ENCODE measurements at places on chromosomes 1 and 21.

- no peak for DNase-seq
Measured at GRCh38 chr21:15421441-15421881, 308.3 kb upstream of the USP25 start.

GRCh38 chr1:188270497-188270896 is 1441.7 kb downstream of the PLA2G4A start:
- DNase-seq: no peak

- DNase-seq: no peak
Measured at GRCh38 chr1:82934074-82934473, 1064.9 kb downstream of the TTLL7 start.

- no peak for DNase-seq
Measured at GRCh38 chr1:117669572-117669971, 63.7 kb downstream of the TENT5C start.

DNA sequence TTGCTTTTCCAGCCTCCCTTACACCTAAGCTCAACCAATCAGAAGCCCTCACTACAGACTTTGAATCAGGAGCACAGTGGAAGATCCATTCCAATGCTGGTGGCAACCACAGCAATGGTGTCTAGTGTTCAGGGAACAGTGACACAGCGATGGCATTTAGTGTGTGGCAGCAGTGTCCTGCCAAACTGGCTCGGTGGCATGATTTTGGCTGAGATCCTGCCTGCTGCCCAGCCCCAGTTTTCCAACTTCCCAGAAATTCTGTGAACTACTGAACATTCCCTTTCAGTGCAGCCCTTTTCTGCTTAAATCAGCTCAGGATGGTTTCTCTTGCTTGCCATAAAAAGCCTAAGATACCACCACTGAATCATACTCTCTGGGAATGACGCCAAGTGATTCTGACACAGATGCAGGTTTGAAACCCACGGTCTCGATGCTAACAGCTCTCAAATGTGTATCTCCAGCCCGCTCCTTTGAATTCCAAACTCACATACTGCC is 8.8 kb downstream of the ASAP3 start:
- no peak for DNase-seq

DNA sequence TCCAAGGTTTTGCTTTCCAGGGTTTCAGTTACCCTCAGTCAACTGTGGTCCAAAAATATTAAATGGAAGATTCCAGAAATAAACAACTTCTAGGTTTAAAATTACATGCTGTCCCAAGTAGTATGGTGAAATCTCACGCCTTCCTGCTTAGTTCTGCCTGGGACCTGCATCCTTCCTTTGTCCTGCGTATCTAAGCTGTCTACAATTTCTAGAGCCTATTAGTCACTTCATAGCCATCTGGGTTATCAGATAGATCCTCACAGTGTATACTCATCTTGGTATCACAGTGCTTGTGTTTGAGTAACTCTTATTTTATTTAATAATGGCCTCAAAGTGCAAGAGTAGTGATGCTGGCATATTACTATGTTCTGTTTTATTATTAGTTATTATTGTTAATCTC is 157.7 kb downstream of the ROR1 start:
- no peak for DNase-seq

- DNase-seq: no peak
Measured at GRCh38 chr1:220708936-220709801, 19.0 kb downstream of the C1orf115 start.

GRCh38 chr1:173355281-173356031 is 121.7 kb upstream of the PRDX6 start:
- no peak for DNase-seq

DNA sequence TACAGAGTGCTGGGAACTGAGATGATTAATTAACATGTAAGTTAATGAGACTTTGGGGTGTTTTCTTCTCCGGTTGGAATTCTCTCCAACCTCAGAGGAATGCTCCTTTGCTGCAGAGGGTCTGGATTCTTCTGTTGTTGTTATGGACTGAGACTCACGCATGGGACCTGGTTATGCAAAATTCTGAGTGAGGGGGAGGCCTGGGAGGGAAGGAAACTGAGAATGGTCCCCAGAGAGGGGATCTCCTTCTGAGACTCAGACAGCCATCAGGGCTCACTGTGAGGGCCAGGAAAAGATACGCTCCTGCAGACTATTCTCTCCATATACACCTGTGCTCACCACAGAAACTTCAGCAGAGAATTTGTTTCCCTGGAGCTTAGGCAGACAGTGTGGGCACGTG is 56.3 kb downstream of the HTR6 start:
- DNase-seq: no peak

- no peak for DNase-seq
Measured at GRCh38 chr1:235176486-235176885, 15.4 kb upstream of the RBM34 start.

- DNase-seq: no peak
Measured at GRCh38 chr1:117780687-117781475, 148.5 kb downstream of the GDAP2 start.

DNA sequence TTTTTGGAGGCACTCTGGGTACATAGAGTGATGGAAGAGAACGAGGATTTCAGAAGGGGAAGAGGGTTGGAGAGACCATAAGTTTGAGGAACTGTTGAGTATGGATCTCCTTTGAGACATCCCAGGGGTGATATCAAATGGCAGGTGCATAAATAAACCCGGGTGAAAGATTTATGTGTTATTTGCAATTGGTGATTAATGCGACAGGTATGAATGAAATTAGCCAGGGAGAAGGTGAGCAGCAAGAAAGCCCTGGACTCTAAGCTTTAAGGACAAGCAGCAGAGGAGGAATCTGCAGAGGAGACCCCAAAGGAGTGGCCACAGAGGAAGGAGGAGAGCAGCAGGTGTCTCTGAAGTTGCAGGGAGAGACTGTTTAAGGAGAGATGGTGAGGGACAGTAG is 8.8 kb upstream of the REN start:
- DNase-seq: no peak

GRCh38 chr1:209783386-209783785 is 973 bp downstream of the C1orf74 start:
- no peak for DNase-seq

DNA sequence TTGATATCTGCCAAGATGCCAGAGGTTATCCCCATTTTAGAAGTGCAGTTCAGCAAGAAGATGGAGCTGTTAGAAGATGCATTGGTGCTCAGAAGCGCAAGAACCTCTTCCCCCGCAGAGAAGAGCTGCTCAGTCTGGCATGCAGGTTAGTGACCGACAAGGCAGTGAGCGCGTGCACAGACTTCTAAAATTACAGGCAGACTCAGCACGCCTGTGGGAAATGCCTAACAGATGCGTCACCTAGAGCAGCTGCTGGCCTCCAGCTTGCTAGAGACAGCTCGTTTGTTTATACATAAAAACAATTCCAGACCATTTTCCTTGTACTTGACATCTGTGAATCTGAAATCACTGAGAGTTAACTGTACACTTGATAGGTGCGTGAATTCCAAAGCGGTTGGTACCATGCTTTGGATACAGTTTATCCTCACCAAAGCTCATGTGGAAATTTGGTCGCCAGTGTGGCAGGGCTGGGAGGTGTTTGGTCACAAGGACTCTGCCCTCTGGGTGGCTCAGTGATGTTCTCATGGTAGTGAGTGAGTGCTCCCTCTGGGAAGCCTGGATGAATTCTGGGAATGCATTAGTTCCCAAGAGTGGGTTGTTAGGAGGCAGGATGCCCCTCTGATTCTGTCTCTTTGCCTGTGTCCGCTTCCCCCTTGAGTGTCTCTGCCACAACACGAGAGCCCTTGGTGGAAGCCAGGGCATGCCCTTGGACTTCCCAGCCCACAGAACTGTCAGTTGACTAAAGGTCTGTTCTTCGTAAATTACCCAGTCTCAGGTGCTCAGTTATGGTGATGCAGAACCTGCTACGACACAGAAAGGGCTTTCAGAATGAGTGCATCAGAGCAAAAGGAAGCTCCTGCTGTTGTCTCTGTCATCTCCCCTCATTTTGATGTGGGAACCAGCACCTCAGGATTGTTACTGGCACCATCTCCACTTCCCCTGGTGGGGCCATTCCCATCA is 24.4 kb downstream of the SNAP47 start:
- no peak for DNase-seq

DNA sequence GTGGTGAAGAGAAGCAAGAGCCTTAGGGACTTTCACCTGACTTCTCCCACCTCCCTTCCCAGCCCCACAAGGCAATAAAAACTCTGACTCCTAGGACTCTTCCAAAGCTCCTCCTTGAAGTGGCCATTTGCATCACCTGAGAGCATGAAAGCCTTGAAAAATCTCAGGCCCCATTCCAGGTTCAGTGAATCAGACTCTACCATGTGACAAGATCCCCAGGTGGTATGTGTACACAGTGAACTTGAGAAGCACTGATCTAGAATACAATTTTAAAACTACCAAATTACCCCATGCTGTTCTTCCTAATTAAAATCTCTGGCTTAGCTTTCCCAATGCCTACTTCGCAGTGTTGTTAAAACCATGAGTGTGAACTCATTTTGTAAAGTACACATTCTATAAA is 195.1 kb upstream of the SAMSN1 start:
- no peak for DNase-seq

DNA sequence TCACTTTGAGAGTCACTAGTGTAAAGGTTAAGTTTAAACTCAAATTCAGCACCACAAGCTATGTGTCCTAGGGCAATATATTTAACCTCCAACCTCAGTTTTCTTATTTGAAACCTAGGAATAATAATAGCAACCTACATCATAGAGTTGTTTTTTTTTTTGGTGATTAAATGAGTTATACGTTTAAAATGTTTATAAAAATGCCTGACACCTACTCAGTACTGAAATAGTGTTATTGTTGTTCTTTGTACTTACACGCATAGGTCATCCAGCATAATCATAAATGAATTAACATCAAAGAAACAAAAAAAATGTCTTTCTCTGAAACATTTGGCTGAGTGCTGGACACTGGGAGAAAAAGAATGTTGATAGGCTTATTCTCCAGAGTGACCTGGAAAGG is 266.8 kb upstream of the PRMT6 start:
- no peak for DNase-seq

DNA sequence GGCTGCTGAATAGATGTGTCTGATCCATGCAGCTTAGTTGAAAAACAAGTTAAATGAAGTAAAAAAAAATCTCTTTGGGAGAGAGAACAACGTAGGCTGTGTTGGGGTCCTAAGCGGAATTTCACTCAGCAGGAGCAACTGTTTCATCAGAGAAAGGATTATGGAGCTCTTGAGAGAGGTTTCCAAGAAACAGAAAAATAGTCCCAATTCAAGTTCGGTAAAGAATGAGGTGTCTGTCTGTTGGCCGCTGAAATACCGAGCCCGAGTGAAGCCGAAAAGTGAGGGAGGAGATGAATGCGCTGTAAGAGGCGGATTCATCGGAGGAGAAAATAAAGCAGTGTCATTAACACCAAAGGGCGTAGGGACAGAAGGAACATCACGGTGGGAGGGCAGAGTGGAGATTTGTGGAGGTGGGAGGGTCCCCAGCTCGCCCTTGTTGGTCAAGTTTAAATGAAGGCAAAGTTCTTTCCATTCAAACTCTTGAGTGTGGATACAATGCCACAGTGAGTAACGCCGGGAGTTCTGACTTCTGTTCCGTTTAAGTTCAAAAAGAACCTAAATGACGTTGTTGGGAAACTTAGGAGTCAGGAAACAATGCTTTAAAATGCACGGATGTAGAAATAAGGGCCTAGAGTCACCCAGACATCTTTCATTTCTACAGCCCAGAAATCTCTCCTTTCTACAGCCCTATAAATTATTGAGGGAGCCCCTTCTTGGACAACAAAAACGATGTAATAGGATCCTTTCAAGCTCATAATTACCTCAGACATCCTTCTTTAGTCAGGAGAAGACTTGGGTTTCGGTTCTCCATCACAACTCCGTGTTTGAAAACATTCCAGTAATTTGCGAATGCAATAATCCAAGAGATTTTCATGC is 15.6 kb upstream of the SLC45A1 start:
- DNase-seq: no peak

DNA sequence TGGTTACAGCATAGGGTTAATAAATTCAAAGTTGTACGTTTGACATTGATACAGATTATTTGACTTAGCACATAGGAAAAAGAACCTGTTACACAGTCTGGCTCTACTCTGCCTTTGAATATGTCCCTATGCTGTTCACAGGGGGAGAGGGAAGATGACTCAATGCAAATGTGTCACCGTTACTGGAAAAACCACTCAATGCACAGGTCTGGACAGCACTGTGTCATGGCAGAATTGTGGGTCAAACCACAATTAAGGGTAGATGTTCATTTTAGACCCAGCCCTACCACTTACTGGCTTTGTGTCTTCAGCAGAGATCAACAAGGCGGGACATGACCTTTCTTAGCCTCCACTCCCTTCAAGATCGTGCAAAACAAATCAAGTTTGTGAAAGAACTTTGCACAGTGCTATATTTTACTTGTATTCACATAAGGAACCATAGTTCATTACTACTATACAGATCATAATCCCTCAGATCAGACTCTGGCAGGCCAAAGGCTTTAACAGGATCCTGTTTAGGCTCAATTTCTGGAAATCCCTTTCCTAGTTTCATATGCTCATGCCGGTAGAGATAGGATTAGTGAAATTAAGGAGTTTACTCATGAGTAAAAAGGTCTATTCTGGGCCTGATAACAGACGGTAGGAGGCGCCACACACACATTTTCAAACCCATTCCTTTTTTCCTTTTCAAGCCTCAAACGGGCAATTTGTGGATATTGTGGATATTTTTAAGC is 22.1 kb downstream of the EIF2D start:
- DNase-seq: peak; percentile 67

GRCh38 chr21:39088831-39089380 is 94.3 kb downstream of the PSMG1 start:
- no peak for DNase-seq

- peak; percentile 52 for DNase-seq
Measured at GRCh38 chr1:206684478-206685333, at the start of gene MAPKAPK2. MAPKAPK2 (plus strand) TSS chr1:206684905; CDS start chr1:206685230, 325 bp downstream.

DNA sequence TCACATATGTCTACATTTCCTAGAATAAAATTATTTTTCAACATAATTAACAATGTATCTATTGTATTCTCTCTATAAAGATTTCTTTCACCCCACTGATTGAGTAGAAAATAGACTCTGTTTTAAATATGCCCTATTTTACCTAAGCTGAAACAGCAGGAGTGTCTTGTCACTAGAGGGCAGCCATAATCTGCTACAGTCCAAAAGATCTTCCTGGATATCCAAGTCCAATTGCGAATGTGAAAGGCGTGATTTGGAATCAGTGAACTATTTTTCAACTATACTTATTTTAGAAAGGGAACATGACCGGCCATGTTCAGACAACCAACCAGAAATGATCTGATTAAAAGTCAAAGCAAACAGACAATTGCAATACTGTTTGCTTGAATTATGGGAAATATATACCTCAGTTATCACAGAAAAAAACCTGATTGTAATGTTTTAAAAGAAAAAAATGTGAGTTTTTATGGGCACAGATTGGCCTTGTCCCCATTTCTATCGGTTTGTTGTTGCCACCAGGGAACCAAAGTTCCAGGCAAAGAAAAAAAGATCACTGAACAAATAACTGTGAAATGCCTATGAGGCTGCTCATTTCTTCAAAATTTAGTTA is 1211.0 kb upstream of the ADGRL4 start:
- no peak for DNase-seq
